CD4-positive, alpha-beta T cell treated with Interleukin-21 for 1 hour (primary cell): ENCODE measurements at places on chromosomes 1 and 21.

- no peak for DNase-seq
Measured at GRCh38 chr1:203686091-203686632, 59.5 kb downstream of the ATP2B4 start.

GRCh38 chr1:197017558-197018146, 40.3 kb downstream of the CFHR5 start:
- DNase-seq: no peak

- no peak for DNase-seq
Measured at GRCh38 chr1:81424061-81424460, 376.7 kb upstream of the ADGRL2 start.

- DNase-seq: no peak
Measured at GRCh38 chr1:60394436-60394835, 320.9 kb upstream of the C1orf87 start.

GRCh38 chr1:160411271-160412027, 11.1 kb downstream of the VANGL2 start:
- DNase-seq: no peak

DNA sequence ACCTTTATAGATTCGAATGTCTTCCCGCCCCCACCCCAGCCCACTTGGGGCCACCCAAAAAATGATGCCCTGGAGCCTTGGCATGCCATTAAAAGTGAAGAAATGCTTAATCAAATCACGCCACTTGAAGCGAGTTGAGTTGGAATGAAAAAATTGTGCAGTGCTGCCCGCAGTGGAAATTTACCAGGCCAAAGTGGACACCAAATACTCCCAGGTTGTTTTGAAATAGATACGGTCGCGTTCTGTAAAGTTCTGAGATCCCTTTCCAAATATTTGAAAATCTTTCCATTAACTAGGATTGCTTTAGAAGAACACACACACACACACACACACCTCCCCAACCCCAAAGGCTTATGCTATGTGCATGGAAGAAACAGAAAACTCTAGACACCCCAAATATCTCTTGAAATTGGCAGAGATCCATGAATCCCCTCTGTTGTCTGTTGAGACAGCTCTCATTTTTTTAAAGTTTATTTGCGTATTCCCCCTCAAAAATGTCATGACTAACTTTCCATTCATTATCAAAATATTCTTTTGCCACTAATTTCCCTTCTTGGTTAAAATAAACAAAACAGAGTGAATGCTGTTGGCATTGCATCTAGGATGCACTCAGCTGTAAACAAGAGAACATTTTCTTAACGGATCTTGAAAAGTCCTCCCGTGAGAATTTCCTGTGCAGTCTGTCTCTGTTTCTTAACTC, 142.3 kb upstream of the KCNE2 start:
- no peak for DNase-seq

DNA sequence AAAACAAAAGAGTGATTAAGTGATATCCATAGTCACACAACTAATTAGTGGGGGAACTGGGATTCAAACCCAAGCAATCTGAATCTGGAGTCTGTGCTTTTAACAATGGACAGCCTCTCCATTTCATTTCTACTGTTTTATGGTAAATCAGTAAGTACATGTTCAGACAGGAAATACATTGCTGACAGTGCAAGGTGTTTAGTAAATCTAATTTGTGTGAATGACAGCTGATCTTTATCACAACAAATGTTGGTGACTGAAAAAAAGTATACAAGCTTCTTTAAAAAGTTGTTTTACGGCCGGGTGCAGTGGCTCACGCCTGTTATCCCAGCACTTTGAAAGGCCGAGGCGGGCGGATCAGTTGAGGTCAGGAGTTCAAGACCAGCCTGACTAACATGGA, 20.6 kb downstream of the DONSON start:
- DNase-seq: no peak

GRCh38 chr1:147246044-147246690, 3.7 kb downstream of the CHD1L start:
- no peak for DNase-seq

- DNase-seq: no peak
Measured at GRCh38 chr1:168202941-168203654, 22.7 kb upstream of the SFT2D2 start.

DNA sequence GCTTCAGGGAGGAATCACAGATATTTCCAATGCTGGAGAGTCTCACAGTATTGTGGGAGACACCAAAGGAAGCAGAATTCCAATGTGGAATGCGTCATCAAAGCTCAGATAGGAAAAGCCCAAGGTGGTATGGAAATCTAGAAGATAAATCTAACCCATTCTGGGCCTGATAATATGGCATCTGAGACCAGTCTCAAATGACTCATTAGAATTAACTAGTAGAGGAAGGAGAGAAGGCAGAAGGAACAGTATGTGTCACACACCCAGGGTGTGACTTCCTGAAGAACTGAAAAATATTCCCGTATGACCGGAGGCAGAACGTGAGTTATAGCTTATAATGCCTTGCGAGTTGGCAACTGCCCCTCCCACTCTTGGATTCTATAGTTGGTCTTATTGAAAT, 499.2 kb downstream of the PLPP3 start:
- DNase-seq: no peak

GRCh38 chr21:35386491-35387079, 337.5 kb upstream of the RUNX1 start:
- no peak for DNase-seq

DNA sequence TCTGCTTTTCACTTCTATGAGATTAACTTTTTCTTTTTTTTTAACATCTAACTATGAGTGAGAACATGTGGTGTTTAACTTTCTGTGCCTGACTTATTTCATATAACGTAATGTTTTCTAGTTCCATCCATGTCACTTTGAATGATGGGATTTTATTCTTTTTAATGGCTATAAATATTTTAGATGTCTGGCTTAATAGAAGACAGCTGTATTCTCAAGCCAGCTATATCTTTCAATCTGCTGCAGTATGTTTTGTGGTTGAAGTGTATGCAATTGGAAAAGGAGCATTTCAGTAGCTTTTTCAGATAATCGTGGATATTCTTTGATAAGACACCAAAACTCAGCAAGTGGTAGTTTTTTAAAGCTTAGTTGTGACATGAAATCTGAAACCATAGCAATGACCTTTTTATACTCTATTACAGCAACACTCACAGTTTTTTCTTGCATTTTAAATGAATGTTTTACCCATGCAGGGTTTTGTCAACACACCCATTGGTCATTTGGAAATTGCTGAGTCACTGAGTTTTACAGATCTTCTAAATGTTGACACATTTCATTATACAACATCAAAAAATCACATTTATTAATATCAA, 5.7 kb upstream of the SVBP start:
- DNase-seq: no peak

GRCh38 chr1:5164158-5164557, 509.7 kb downstream of the AJAP1 start:
- DNase-seq: no peak

- no peak for DNase-seq
Measured at GRCh38 chr1:77511440-77511840, 171.0 kb downstream of the ZZZ3 start.

DNA sequence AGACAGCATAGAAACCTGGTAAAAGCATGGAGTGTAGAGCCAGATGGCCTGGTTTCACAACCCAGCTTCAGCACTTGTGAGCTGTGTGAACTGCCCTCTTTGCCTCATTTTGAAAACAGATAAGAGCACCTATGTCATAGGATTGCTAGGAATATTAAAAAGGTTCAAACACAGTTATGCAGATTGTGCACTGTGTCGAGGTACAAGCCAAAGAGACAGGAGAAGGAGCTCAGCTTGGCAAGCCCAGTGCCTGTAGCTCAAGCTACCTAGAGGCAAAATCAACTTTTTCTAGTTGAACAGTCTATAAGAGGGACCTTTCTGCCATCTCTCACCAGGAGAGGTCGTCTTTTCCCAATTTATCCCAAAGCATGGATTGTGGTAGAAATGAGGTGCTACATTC, 5.0 kb downstream of the CHODL start:
- DNase-seq: no peak

- no peak for DNase-seq
Measured at GRCh38 chr1:172469717-172470116, 25.8 kb upstream of the PIGC start.

DNA sequence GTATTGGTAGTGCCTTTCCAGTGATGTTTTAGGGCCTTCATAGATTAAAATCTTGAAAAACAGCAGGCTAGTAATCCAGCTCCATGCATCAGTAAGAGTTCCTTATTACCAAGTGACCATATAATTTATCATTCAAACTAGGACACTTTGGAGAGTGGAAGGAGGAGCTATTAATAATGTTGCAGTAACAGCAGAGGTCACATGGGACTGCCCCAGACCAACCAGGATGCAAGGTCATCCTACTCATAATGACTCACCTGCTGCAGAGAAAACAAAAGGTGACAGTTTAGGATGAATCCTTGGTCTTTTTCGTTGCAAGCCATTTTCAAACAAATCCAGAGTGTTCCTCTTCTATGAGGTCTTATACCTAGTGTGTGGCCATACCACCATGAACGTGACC, 187.4 kb downstream of the NUF2 start:
- no peak for DNase-seq

- no peak for DNase-seq
Measured at GRCh38 chr1:188129856-188130838, 1301.4 kb downstream of the PLA2G4A start.

- DNase-seq: no peak
Measured at GRCh38 chr1:17184822-17185484, 20.0 kb upstream of the PADI1 start.

- DNase-seq: no peak
Measured at GRCh38 chr1:36508257-36508656, 25.5 kb upstream of the CSF3R start.

DNA sequence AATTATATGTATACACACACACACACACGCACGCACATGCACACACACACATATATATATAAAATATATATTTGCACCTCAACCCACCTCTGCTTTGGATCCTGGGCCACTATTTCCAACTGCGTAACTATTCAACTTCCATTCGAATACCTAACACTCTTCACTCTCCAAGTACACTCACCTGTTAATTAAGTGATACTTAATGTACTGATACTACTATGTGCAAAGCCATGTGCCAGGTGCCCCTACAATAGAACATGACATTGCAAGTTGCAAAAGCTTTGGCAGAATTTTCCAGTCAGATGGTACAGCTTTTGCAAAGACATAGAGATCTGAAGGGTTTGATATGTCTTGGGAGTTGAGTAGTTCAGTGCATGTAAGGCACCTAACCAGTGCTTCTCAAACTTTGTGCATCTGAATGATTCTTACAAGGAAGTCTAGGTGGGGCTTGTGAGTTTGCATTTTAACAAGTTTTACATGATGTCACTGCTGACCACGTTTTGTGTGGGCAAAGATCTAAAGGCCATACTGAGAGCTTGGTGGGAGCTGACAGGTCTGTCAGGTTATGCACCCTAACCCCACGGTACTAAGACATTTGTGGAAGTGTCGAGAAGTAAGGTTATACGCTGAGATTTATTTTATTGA, 7.2 kb downstream of the CXADR start:
- DNase-seq: no peak

DNA sequence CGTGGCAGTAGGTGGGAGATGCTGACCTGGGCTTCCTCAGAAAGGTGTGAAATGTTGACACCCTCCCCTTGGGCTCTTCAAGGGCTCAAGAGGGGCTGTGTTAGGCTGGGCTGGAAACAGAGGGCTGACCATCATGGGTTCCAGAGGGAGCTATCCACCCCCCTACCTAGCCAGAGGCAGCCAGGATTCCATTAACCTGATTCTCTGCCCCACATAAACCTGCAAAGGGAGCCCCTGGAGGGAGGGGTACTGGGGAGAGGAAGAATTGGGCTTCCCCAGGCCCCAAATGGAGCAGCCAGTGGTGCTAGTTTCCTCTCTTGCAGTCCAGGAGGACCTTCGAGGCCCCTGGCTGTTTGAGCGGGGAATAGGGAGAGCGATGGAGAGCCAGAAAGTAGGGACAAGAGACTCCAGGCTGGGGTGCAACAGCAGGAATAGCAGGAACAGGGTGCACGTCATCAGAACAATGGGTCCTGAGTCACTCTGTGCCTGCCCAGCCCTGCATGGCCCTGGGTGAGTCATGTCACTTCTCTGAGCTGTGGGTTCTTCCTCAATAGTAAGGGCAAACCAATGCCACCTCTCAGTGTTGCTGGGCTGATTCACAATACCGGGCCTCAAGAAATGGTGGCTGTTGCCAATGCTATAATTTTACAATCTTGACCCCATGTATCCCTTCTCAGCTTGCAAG, 121.2 kb downstream of the EPHB2 start:
- DNase-seq: no peak

- no peak for DNase-seq
Measured at GRCh38 chr1:219438386-219438785, 174.5 kb downstream of the ZC3H11B start.

DNA sequence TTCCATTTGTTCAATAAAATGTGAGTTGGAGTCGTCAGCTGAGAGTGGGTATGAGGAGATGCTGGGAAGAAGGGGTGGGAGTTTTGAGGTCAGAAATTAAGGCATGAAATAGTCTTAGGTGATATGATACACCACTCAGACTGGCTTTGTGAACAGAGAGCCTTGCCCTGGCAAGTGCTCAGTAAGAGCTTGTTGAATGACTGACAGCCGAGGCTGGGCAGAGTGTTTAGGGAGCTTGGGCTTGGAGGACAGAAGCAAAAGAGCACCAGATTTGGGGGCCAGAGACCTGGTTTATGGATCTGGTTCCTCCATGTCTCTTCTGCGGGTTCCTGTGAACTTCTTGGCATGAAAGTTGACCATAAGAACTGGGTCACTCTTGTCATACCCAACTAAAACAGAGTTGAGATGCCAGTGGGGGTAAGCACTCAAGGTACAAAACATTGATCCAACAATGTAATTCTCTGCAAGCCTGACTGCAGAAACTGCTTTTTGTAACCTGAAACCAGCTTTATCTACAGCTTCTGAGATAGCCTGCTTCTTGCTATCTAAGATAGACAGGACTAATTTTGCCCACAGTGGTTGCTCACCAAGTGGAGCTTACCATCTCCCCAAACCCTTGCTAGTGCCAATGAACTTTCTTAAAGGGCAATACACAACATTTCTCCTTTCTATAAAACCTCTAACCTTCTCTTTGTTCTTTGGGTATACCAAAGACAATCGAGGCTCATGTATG, 126.4 kb downstream of the TENT5C start:
- DNase-seq: no peak

GRCh38 chr1:54845772-54846171, 41.2 kb downstream of the DHCR24 start:
- DNase-seq: no peak

GRCh38 chr1:209544098-209544497, 39.4 kb upstream of the CAMK1G start:
- DNase-seq: no peak

- no peak for DNase-seq
Measured at GRCh38 chr1:115543247-115543646, 98.5 kb upstream of the VANGL1 start.

GRCh38 chr1:203152158-203153034, 23.2 kb downstream of the MYBPH start:
- no peak for DNase-seq

GRCh38 chr21:36589352-36589971, 109.5 kb upstream of the SIM2 start:
- DNase-seq: no peak

- DNase-seq: no peak
Measured at GRCh38 chr1:110239441-110240430, 29.6 kb downstream of the KCNC4 start.

DNA sequence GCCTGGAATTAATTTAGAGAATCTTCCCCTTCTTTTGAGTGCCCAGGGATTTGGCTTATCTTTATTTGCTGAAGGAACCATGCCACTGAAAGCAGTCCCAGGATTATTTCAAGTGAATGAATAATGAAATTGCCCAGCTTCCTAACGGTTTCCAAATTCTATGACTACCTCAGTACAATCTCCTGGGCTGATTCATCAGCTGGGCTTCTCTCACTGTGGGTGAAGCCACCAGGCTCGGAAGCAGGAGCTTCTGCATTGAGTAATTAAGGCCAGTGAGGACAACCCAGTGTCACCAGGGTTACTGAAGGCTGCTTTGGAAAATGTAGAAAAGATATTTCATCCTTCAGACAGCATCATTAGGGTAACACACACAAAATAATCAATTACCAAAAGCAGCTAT, 169.8 kb downstream of the DAB1 start:
- DNase-seq: no peak
